ENCODE measurements at places on chromosomes 16 and 17.

GRCh38 chr16:68800257-68800875, 43.0 kb upstream of the TANGO6 start:
- peak; percentile 13 for DNase-seq

DNA sequence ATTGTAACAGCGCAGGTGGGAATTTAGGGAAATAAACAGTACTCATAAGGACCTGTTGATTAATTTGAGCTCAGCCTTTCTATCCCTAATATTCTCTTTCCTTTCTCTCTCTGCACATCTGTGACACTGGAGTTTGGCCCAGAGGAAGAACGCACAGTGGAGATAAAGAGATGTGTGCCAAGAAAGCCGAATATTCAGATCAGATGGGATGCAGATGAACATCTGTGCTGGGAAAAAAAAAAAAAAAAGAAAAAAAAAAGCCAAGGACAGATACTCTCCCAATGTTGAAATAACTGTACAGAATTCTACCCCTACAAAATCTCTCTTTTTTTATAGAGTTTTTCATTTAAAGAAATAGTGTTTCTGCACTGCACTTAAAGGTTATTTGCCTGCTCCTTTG, 485.4 kb downstream of the KCNJ2 start:
- DNase-seq = no peak

GRCh38 chr17:36593656-36594316, 2.1 kb downstream of the DHRS11 start:
- DNase-seq = no peak

DNA sequence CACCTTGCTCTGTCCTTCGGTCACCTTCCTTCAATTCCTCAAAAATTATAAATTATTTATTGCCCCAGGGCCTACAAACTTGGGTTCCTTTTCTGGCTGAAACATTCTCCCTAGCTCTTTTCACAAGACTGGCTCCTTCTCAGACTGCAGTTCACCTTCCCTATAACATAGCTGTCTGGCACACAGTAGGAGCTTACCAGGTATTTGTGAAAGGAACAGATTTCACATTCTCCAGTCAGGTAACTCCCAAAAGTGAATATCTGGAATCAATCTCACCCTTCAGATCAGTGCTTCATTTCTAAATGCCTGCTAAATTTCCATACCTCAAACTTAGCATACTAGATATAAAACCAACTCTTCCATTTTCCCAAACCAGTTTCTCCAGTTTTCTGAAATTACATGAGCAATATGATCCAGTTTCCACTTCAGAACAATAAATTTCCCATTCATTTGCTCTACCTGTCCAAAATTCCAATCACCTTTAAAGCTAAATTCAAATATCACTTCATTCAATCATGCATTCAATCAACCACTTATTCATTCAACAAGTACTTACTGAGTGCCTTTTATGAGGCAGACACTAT, 6.1 kb downstream of the RFFL start:
- DNase-seq = no peak

GRCh38 chr17:45093444-45094110, 32.5 kb downstream of the NMT1 start:
- no peak for DNase-seq

GRCh38 chr16:66036793-66037715, 329.4 kb upstream of the CDH5 start:
- no peak for DNase-seq
